ENCODE measurements at places on chromosomes 4 and X.
A peak's percentile ranks its signal among the peaks of the same experiment; 100 is the strongest.

DNA sequence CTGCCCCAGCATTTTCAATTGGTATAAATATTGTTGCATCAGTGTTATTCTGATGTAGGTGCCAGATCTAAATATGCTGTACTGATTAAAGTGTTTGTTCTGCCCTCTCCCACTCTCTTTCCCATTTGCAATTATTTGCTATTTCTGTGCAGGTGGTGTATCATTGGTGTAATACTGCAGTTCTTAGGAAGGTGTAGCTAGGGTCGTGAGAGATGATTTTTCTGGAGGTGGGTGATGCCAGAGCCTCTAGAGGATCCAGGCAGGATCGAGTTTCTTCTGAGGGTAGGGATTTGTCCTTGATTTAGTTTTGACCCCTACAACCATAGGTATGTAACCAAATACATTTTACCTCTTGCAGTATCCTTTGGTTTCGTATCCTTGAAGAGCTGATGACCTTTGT lies 1.9 kb downstream of the SMAD1 start:
- no peak for DNase-seq

- DNase-seq, result no peak
Measured at GRCh38 chr4:81412946-81413495, 58.7 kb downstream of the RASGEF1B start.

GRCh38 chr4:166493924-166494345 lies 620.9 kb downstream of the TLL1 start:
- DNase-seq, result peak; percentile 68

DNA sequence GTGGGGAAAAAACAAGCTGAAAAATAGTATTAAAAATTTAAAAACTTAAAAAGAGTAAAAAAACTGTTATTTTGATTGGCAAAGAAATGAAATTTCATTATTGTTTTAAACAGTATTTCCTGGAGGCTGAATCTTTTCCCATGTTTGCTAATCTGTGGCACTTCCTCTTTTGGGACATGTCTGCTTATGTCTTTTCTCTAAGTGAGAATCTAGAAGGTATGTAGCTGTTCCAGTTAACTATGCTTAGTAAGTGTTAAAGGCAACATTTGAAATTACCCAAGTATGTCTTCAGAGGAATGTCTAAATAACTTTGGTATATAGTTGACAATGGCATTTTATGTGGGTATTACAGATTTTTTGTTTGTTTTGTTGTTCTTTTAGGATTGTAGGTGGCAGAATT lies 81.6 kb upstream of the TBC1D9 start:
- DNase-seq, result no peak

DNA sequence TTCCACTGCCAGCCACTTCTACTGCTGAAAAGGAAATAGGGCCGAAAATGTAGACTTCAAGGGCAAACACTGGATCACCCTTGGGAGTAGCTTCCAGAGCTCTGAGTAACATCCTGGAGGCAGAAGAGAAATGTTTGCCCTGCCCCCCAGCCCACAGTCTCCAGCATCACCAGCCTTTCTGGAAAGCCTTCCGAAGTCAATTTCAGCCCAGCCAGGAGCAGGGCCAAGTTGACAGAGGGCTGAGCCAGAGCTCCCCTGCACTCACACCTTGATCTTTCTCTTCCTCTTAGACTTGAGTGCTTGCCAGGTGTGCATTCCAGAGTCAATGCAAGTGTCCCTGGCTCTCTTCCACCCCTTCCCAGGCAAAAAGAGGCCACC lies 35.2 kb downstream of the SLC25A5 start:
- peak; percentile 93 for DNase-seq

- DNase-seq, result no peak
Measured at GRCh38 chrX:132258509-132258908, 39.3 kb upstream of the RAP2C start.

DNA sequence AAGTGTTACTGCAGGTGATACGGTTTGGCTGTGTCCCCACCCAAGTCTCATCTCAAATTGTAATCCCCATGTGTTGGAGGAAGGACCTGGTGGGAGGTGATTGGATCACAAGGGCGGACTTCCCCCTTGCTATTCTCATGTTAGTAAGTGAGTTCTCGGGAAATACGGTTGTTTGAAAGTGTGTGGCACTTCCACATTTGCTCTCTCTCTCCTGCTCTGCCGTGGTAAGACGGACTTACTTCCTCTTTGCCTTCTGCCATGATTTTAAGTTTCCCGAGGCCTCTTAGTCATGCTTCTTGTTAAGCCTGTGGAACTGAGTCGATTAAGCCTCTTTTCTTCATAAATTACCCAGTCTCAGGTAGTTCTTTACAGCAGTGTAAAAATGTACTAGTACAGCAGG lies 65.2 kb upstream of the SLC7A11 start:
- DNase-seq, result no peak
